Suppressor macrophage treated with lipopolysaccharide for 4 hours (primary cell): ENCODE measurements at places on chromosomes 6 and 20.
A peak's percentile ranks its signal among the peaks of the same experiment; 100 is the strongest.

GRCh38 chr20:24379484-24379927 is 89.9 kb upstream of the SYNDIG1 start:
- no peak for DNase-seq

DNA sequence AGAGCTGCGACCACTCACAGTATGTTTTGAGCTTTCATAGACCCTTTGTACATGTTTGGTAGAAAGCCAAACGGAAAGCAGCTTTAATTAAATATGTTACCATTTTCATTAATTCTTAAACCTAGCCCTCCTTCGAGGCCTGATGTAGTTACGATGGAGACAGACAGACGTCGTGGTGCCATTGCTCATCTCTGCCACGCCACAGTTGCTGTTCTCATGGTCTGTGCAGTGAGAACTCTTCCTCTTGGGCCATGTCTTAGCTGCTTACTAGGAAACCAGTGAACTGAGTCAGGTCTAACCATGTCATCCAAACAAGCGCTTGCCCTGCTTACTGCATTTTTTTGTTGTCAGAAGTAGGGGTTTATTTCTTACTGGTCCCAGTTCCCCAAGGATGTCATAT is 62.8 kb downstream of the SNX9 start:
- DNase-seq, result no peak

GRCh38 chr6:56539527-56540105 is 103.1 kb downstream of the DST start:
- no peak for DNase-seq

DNA sequence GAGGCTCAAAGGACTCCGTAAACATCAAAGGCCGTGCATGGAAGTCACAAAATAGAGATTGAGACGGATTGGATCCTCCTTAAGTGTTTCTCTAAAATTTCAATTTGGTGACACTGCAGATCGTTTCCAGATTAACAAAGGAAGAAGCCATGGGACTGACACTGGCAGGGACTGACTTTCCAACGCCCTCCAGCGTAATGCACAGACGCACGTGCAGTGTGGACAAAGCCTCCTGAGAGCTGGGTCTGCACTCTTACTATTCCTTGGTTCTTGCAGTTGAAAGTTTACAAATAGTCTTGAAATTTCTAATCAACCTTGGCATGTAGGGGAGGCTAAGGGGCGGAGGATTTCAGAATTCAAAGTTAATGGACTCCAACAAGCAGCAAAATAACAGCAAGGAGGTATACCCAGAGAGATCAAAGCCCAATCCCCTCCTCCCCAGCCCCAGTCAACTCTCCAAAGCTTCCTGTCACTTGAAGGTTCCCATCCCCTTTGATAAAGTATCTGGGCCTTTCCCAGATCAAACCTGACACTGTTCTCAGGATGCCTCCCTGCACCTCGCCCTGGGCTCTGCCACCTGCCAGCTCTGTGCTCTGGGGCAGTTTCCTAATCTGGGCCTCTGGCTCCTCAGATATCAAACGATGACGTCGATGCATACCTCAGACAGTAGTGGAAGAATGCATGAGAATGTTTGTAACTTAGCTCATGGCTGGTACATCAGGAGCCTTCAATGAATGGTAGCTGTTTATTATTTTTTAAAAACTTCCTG is 106.5 kb upstream of the TRAF3IP2 start:
- DNase-seq, result no peak

- peak; percentile 59 for DNase-seq
These were observed 134.2 kb downstream of the TRIM27 start for GRCh38 chr6:28789553-28790083.

DNA sequence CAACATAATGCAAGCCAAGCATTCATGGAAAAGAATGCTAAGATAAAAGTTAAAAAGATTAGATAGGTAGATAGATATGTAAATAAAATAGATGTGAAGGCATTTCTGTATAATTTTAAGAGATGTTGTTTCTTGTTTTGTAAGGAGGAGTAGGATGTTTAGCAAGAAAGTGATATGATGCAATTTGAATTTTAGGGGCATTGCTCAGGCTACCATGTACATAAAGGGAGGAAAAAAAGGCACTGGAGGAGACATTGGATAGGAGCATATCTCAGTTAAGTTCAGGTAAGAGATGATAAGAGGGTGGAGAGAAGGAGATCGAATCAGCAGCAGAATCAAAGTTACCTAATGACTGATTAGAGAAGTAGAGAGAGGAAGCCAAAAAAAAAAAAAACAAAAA is 194.7 kb downstream of the TENT5A start:
- DNase-seq, result no peak

GRCh38 chr6:165511807-165512206 is 151.2 kb downstream of the PDE10A start:
- DNase-seq, result no peak
